ENCODE measurements at places on chromosomes 7 and 10.

- DNase-seq = no peak
These were observed 32.0 kb downstream of the CUL2 start for GRCh38 chr10:35058134-35058533.

DNA sequence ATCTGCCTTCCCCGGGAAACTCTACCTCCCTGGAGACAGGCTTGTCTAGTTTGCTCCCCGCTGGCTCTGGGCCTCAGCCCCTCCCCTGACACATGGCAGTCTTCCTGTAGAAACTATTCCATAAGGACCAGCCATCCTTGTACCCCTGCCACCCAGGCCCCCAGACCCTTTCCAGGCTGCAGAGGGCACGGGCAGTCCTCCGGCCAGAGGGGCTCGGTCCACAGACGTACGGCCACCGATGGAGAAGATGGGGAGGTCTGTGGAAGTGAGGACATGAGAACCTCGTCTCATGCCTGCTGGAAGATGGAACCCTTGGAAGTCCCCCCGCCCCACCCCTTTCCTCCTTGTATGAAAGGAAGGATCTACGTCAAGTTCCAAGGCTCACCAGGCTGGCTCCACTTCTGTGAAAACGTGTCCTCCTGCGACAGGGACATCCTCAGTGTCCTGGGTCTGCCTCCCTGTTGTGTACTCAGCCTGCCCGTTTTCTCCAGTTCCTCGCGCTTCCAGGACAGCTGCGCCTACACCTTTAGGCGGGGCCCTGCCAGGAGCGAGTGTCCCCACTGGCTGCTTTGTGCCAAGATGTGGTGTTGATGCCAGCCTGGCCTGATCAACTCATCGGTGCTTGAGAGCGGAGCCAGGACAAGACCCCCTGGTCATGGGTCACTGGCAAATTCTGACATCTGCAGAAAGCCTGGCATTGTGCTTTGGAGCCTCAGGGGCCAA lies 414.9 kb downstream of the GLRX3 start:
- DNase-seq = no peak

DNA sequence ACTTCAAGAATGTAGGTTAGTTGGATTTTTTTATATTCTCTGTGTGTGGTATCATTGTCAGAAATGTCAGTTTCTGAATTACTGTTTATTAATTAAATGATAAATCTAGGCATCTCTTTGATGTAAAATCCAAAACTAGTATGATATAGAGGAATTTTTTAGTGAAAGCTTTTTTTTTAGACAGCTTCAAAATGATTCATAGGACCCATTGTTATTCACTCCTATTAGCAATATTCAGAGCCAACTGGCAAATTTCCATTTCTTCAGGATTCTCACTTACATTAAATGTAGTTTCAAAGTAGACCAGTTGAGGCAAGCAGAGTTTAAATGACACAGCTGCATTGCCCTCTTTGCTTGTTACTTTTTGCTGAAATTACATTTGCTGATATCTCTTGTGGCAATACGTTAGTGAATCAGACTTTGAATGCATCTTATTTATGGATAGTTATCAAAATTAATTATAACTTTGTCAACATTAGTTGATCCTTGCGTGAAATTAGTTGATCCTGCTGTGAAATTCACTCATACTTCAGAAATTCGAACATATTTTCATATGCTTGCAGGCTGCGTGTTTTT lies 20.3 kb downstream of the ZNF277 start:
- no peak for DNase-seq

DNA sequence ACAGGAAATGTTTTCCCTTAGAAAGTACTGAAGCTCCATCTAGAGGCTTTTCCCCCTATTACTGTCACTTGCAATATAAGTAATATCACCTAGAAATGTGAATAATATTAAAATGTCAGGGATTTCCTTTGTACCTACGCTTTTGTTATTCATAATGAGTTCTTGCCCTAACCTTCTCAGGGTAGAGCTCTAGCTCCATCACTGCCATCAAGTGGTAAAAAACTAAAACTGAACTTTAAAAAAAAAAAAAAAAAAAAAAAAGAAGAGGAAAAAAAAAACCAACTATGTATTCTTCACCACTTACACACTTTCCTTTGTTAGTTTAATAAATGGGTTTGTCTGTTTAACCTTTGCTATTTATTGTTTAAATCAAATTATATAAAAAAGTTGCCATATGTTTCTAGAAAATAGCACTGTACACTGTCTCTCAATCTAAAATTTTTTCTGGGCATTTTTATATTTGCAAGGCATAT lies 49.9 kb downstream of the DNAJC1 start:
- DNase-seq = no peak

- peak; percentile 8 for DNase-seq
These were observed 16.4 kb upstream of the NDUFA5 start for GRCh38 chr7:123573896-123574467.

DNA sequence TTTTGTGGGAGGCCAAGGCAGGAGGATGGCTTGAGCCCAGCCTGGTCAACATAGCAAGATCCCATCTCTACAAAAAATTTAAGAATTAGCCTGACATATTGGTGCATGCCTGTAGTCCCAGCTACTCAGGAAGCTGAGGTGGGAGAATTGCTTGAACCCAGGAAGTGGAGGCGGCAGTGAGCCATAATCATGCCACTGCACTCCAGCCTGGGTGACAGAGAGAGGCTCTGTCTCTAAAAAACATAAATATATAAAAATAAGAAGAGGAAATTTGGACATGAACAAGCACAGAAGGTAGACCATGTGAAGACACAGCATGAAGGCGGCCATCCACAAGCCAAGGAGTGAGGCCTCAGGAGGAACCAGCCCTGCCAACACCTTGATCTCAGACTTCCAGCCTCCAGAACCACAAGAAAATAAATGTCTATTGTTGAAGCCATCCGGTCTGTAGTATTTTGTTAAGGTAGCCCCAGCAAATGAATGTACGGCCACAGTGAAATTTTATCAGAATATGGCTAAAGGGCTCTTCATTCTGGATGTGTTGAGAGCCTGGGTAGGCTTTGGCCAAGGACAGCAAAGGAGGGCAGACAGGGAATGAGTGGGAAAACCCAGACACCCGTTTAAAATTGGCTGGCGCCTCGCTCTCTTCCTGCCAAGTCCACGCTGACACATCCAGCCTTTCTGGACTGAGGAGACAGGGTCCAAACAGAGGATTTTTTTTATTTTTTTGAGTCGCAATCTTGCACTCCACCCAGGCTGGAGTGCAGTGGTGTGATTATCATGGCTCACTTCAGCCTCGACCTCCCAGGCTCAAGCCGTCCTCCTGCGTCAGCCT lies 12.9 kb upstream of the GRID2IP start:
- DNase-seq = no peak

- peak; percentile 14 for DNase-seq
These were observed 597 bp downstream of the APBB1IP start for GRCh38 chr10:26438534-26439341.

DNA sequence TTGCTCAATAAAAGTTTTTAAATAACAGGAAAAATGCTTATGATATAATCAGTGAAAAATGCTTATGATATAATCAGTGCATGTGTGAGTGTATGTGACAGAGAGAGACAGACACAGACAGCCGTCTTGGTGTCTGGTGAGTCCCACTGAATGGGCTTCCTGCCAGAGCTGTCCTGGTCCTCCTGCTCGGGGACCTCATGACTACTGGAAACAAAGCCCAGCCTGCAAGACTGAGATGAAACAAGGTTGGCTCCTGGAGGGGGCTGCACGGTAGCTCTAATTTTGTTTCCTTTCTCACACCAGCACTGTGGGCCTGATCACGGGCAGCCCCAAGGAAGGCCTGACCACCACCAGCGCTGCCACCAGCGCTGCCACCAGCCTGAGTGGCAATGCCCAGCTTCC lies 57.3 kb downstream of the NRP1 start:
- no peak for DNase-seq

DNA sequence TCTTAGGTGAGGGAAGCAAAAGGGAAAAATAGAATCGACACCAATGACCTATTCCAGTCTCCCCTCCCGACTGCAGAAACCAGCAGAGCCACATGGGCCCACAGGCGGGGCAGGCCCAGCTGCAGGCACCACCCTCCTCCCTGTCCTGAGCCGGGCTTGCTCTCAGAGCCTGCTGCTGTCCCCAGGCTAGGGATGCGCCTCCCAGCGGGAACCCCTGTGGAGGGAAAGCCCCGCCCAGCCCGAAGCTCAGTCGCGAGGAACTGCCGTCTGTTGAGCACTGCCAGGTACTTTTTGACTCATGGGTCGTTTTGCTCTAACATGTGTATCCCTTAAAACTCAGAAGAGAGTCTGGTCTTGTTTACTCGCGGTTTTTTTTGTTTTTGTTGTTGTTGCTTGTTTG lies 124.5 kb upstream of the RET start:
- no peak for DNase-seq

GRCh38 chr10:132027423-132027983 lies 38.2 kb upstream of the JAKMIP3 start:
- no peak for DNase-seq

DNA sequence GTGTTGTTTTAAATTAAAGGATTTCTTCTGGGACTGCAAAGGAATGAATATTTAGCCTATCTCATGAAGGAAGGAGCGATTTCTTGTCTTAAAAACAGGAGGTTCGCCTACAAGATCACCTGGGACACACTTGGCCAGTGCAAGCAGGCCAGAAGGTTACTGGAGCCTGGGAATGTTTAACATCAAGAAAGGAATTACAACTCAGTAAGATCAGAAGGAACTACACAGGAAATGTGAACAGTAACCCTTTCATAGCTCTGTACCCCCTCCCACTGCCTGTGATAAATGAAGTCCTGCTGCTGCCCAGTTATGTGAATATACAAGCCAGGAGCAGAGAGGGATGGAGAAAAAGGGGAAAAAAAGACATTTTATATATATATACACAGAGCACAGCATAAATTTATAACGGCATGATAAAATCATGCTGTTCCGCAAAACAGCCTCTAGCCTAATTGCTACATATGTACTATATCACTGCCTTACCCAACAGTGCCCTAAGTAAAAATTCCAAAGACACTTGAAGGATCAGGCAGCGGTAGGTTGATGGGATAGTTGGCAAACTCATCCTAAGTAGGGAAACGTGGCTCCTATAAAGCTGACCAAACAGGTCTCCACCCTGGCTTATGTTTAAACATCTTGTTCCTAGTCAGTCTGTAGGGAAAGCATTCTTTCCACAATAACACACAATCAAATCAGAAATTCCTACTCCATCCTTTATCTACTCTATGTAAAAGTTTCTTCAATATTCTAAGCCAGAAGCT lies 63.8 kb downstream of the ZNF438 start:
- no peak for DNase-seq

GRCh38 chr10:24448351-24448999 lies 239.5 kb downstream of the KIAA1217 start:
- no peak for DNase-seq

GRCh38 chr7:37371755-37372154 lies 76.9 kb downstream of the ELMO1 start:
- no peak for DNase-seq

DNA sequence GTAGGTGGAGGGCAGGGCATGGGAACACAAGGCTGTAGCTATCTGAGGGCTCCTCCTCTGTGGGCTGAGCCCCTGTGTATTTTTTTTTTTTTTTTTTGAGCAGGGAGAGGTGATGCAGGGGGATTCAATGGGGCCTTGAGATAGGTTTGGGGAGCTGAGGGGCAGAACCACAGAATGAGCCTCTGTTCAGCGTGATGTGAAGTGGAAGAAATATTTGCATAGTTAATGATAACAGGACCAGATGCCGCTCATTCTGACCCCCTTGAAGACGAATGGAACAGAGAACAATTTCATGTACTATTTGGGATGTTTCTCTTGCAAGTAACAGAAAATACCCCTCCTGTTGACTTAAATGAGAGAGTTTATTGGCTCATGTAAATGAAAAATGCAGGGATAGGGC lies 69.7 kb upstream of the EMX2 start:
- DNase-seq = no peak

DNA sequence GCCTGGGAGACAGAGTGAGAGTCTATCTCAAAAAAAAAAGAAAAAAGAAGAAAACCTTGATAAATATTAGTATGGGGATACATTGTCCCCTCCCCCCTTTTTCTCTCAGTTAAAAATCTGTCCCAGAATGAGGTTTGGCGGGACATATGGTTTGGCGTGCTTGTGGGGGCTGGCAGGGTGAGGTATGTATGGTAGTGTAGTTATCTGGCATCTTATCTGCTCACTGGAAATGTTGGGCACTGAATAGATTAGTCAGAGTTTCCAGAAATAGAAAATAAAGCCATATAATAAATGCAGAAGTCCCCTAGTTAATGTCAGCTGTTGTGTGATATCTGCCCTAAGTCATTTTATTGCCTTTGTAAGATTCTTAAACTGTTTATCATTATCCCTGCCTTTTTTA lies 397.5 kb upstream of the GALNT17 start:
- DNase-seq = no peak

GRCh38 chr7:1367501-1368183 lies 91.6 kb downstream of the MICALL2 start:
- no peak for DNase-seq

- DNase-seq = peak; percentile 72
These were observed 141.5 kb downstream of the ADCY1 start for GRCh38 chr7:45715471-45716352.

- no peak for DNase-seq
These were observed 1.1 kb upstream of the VOPP1 start for GRCh38 chr7:55573234-55573900.

- DNase-seq = peak; percentile 89
These were observed 53.3 kb downstream of the FHIP2A start for GRCh38 chr10:114874827-114875411.

GRCh38 chr10:77898323-77899079 lies 28.1 kb downstream of the DLG5 start:
- DNase-seq = no peak

- DNase-seq = no peak
These were observed 58.8 kb downstream of the LANCL2 start for GRCh38 chr7:55423891-55424290.

- no peak for DNase-seq
These were observed 8.0 kb downstream of the COL17A1 start for GRCh38 chr10:104077663-104078151.

GRCh38 chr10:101529725-101530553 lies 58.1 kb downstream of the POLL start:
- no peak for DNase-seq

DNA sequence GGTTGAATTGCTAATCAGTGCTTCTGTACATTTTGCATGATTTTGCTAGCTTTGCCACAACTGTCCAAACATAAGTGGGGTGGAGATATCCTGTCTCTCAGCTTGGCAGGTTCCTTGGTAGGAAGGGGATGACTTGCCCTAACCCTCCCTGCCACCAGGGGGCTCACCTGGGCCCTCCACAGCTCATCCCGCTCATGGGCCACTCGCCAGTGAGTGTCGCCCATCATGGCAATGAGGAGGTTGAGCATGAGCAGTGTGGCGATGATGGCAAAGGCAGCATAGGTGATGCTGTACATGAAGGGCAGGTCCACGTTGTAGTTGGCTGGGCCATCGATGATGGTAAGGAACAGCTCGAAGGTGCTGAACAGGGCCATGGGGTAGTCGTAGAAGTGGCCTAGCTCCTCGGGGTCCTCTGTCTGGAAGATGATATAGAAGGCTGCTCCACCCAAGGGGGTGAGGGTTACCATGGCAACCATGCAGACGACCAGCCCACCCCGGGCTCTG lies 12.2 kb downstream of the TRPV6 start:
- DNase-seq = no peak

DNA sequence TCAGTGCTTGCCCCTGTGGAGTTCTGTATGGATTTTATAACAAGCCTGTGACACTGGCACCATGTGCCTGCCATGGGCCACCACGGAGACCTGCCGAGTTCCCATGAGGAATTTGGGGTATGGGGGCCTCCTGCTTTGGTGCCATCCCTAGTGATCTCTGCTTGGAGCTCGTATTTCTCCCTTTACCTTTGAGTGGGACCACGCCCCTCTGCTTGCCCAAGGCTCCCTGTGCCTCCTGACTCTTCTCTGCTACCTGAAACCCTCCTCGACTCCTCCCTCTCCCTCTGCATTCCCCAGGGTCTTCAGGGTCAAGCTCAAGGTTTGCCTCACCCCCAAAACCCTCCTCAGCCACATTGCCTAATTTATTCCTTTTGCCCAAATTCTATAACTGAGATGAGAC lies 225.0 kb downstream of the BUB3 start:
- DNase-seq = no peak

Measured in posterior cingulate gyrus (tissue), 11 donors.